ENCODE measurements at places on chromosomes 6 and 20.

DNA sequence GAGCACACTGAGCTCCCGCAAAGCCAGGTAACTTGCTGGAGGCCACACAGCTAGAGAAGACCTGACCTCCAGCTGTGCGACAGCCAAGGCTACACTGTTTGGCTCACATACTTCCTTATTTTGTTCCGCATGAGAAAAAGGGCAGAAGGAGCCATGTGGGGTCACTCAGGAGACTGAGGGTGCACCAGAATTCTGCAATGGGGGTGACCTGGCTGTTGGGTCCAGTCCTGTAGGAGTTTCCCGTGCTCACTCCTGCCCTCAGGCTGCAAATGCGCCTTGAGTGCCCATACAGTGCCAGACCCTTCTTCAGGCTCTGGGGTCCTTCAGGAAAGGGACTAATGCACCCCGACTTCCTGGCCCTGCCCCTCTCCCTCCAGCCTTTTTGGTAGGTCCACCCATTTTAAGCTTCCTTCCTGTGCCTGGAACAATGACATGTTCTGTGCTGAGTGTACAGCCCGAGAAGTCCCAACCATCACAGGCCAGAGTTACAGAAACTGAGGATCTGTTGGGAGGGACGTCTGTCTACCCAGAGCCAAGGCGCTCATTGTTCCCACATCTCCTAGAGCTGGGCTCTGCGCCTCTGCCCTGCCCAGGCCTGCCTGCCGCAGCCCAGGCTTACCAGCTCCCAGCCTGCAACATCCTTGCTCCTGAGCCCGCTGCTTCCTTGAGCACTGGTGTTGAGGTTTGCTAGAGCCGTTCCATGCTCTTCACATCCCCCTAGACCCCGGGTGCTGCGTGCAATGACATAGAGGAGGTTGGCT is 33.5 kb upstream of the CD93 start:
- no peak for DNase-seq

GRCh38 chr6:43887340-43887858 is 117.4 kb downstream of the VEGFA start:
- DNase-seq: no peak

DNA sequence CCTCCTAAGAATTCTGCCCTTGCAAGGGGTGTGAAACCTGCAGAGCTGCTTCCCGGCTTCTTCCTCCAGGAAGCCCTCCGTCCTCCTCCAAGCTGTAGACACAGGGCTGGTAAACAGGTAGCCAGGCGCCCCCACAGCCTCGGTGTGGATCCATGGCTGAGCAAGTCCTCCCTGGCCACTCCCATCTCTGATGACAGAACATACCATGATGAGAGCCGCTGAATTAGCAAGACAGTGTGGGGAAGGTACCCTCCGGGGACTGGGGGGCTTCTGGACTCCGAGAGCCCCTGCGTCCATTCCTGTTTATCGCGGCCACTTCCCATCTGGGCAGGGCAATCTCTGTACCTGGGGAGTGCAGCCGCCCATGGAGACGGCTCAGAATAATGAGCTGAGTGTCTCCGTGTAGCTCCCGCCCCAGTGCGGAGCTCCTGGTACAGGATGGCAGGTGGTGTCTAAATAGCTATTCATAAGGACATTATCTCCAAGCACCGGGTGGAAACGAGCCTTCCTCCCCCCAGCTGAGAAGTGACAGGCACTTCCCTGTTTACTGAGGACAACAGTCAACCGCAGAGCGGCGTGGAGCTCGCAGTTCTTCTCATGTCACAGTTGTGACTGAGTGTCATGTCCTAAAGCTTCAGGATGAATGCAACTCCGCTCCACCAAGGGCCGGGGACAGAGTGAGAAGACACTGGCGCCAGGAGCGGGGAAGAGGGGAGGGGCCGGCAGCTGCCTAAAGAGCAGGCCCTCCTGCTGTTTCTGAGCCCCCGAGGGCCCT is 22.7 kb upstream of the NTSR1 start:
- no peak for DNase-seq

GRCh38 chr6:73832313-73832712 is 136.3 kb downstream of the CD109 start:
- no peak for DNase-seq

GRCh38 chr20:3572151-3572550 is 91.0 kb downstream of the GFRA4 start:
- DNase-seq: no peak

GRCh38 chr6:125913864-125914351 is 42.7 kb upstream of the HINT3 start:
- peak; percentile 89 for DNase-seq

DNA sequence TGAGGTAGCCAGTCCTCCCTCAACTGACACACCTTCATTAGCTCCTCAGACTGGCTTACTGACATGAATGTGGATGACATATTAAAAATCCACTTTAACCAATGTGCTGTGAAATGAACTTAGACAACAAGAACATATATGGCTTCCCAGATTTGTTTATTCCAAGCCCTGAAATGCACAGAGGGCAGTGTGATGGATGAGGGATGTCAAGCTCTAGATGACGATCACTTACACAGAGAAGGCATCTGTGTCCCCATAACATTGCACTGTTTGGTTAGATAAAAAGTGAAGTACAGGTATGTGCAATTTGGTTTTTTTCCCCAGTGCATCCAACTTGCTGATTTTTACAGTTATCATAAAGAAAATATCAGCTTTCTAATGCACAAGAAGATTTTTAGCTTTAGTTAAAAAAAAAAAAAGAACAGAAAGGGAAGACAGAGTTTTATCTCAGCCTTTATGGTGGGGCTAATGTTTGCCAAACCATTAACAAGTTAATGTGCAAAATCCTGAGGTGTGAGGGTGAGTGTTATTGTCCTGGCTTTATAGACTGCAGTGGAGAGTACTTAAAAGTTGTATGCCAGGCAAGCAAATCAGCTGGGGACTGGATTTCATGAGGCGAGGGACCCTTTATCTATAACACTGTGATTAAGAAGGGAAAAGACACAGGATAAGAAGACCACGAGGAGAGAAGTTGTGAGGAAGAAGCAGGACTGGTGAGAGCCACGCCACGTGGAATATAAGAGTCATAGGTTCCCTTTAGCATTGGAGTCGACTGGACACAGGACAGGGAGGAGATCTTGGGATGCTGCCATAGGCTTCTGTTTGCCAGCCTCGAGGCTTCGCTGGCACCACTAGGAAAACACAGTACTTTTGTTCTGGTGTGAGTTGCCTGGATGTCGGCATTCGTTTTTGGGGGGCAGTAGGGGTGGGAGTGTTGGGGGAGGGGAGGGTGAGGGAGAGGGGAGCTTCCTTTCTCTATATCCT is 90.0 kb upstream of the BACH2 start:
- DNase-seq: no peak

- DNase-seq: no peak
Measured at GRCh38 chr6:31048099-31048498, 37.8 kb downstream of the MUC22 start.

- DNase-seq: no peak
Measured at GRCh38 chr6:109672839-109673238, 18.2 kb downstream of the AK9 start.

GRCh38 chr20:23078351-23079015 is 7.6 kb downstream of the CD93 start:
- peak; percentile 18 for DNase-seq

- no peak for DNase-seq
Measured at GRCh38 chr6:124777863-124778262, 184.4 kb upstream of the RNF217 start.

GRCh38 chr20:10178091-10178490 is 40.5 kb upstream of the SNAP25 start:
- DNase-seq: no peak

GRCh38 chr6:75230484-75231325 is 12.9 kb downstream of the COX7A2 start:
- no peak for DNase-seq

DNA sequence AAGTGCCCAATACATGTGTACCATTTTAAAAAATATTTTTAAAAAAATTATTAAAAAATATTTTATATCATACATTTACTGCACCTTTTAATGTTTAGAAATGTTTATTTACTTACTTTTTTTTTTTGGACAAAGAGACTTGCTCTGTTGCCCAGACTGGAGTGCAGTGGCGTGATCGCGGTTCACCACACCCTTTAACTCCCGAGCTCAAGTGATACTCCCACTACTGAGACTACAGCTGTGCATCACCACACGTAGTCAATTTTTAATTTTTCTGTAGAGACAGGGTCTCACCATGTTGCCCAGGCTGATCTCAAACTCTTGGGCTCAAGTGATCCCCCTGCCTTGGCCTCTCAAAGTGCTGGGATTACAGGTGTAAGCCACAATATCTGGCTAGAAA is 9.2 kb upstream of the SIRPG start:
- DNase-seq: no peak

DNA sequence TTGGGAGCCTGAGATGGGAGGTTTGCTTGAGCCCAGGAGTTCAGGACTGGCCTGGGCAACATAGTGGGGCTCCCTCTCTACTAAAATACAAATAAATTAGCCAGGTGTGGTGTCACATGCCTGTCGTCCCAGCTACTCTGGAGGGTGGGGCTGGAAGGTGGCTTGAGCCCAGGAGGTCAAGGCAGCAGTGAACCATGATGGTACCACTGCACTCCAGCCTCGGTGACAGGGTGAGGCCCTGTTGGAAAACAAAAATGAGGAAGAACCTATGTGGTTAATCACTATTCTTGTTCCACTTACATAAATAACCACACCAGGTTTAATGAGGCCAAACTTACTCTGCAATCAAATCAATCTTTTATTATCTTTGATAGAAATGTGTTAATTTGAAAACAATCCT is 5.4 kb downstream of the PPDPF start:
- no peak for DNase-seq

- no peak for DNase-seq
Measured at GRCh38 chr20:17651129-17651759, 30.8 kb downstream of the RRBP1 start.

DNA sequence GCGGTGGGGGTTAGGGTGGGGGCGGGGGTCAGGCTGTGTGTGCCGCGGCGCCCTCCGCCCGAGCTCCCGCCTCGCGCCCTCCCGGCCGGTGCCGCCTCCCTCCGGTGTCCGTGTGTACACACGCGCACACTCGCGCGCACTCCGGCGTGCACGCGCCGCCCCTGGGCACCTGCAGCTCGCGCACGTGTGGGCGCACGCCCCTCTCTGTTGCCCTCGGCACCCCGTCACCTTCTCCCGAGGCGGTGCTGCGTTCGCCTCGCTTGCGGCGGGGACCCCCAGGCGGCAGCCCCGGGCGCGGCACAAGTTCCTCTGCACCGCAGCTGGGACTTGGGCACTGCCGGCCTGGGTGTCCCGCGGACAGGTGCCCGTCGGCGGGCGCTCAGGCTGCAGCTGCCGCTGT is 525 bp downstream of the MACROD2 start:
- DNase-seq: no peak

DNA sequence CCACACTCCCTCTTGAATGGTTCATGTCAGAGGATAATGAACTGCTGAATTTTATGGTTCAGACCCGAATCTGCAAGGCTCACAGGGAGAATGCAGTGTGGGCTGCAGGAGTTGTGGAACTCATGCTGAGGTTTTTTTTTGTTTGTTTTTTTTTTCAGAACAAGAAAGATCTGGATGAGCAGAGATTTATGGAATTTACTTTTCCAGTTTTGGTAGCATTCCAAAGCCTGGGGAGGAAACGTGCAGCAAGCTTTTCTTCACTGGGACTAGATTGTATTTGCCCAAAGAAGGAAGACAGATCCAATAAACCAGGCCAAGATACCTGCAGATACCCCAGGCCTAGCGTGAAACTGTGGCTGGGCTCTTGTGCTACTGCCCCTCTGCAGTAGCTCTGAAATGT is 223.9 kb upstream of the TAB2 start:
- DNase-seq: no peak

- peak; percentile 59 for DNase-seq
Measured at GRCh38 chr6:36127462-36128016, 2.8 kb upstream of the MAPK13 start.

DNA sequence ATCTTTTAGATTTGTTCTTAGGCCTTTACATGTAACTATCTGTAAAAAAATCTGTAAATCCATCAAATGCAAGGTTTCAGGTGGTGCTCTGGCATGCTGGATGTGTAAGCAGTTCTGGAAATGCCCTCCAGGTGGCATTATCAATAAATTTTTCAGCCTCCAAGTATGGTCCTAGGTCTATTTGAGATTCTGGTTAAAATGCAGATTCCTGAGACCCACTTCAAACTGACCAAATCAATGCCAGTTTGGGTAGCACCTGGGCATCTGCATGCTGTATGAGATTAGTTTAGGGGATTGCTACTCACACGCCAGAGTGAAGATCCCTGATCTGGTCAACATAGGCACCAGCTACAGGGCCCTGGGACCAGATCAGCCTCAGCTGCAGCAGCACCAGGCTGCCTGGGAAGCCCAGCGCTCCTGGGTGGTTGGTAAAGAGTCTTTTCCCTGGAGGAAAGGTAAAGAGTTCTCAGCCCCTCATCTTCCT is 507.3 kb upstream of the CITED2 start:
- DNase-seq: no peak

- DNase-seq: no peak
Measured at GRCh38 chr20:32070690-32071213, 18.7 kb downstream of the HCK start.

GRCh38 chr6:6614096-6614982 is 25.8 kb downstream of the LY86 start:
- DNase-seq: no peak

DNA sequence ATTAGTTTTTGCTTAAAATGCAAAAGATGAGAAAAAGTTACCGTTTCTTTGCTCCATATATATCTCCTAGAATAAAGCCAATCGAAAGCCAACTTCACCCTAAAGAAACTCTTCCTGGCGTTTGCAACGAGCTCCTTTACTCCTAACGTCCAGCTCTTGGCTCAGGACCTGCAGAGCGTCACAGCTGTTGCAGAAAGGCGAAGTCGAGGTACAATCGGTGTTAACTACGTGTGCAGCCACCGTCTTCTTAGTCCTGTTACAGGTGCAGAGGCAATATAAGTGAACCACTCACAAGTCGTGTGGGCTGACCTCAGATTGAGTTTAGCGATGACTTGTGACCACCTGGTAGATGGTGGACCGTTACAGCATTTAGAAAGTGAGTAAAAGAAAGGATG is 113.1 kb downstream of the TRIM27 start:
- no peak for DNase-seq

- DNase-seq: no peak
Measured at GRCh38 chr6:161135695-161136591, 137.9 kb downstream of the AGPAT4 start.

DNA sequence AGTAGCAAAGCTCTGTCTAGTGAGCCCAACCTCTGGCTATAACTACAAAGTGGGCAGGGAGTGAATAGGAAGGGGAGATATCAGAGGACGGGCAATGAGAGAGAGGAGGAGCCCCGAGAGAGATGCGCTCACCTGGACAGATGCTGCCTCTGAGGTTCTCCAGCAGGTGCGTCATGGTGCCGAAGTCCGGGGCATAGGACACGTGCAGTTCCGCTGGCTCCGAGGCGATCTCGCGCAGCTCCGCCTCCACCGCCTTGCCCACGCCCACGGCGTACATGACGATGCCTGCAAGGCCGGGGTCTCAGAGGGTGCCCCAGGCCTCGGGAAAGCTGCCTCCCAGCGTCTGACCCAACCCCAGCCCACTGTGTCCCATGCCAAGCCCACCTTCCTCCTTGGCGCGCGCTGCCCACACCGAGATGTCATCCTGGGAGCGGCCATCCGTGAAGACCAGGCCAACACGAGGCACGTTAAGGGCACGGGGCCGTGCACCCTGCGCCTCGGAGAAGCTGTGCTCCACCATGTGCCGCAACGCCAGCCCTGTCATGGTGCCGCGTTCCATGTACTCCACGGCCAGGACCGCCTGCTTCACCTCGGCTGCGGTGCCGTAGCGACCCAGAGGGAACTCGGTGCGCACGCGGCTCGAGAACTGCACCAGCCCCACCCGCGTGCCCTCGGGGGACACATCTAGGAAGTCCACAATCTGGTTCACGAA is 8.7 kb upstream of the RBPJL start:
- no peak for DNase-seq
